ENCODE measurements at places on chromosomes 4 and X. TPM values are rescaled to one million over a fixed set of nuclear protein-coding genes. Genes with fewer than 3 reads are reported as not detected.

DNA sequence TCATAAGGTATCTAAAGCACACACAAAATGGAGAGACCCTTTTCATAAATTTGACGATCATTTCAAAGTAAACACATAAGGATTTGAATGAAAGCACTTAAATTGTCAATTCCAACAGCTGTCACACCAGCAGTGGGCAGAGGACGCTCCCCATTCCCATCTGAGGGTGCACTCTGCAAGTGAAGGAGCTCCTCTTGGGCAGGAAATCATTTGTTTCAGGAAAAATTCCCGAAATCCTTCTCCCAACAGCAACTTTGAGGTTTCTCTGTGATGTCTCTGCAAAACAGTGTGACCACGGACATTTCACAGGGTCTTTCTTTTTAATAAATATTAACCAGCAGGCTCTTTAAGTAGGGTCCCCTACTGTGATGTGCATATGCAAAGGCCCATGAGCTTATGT lies 111.0 kb downstream of the EPHA5 start:
- peak; percentile 61 for DNase-seq

- DNase-seq: peak; percentile 67
These were observed 4.7 kb downstream of the SRPX2 start for GRCh38 chrX:100648458-100649417.

GRCh38 chrX:30888526-30889146 lies 418 bp downstream of the TAB3 start:
- DNase-seq: peak; percentile 23

DNA sequence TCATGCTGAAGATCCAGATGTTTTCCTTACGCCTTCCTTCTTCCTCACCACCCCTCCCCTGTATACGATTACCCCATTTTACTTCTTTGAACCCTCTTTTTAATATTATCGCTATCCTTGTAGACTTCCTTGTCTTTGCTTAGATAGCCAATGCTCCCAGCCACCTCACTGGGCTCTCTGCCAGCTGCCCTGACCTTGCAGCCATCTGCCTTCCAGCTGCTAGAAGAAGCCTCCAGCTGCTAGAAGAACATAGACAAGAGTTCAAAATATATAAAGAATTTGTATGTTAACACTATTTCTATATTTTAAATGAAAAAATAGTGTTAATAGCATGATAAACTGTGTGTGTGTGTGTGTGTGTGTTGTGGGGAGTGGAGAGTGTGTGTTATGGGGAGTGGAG lies 374.7 kb downstream of the ANKRD50 start:
- DNase-seq: peak; percentile 42

DNA sequence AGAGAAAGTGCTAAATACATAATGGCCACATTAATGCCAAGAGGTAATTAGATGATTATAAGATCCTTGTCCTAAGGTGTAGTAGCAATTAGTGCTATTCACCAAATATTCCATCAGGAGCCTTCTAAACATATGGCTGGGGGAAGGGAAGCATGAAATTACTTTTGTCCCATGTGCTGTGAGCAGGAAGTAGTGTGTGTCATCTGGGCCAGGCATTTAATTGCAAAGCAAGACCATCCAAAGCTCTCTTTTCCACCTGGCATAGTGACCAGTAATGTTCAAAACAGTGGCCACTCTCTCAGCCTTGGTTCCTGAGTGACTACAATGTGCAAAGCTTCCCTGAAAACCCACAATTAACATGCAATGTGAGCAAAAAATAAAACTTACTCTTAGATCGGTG lies 144.2 kb upstream of the FAM241A start:
- no peak for DNase-seq

GRCh38 chr4:26692014-26692726 lies 108.3 kb downstream of the TBC1D19 start:
- DNase-seq: no peak

- DNase-seq: no peak
These were observed 20.9 kb downstream of the HNRNPD start for GRCh38 chr4:82352825-82353366.

GRCh38 chr4:190014771-190015537 lies 12.1 kb downstream of the FRG2 start:
- DNase-seq: no peak

- no peak for DNase-seq
These were observed 124.9 kb upstream of the ZCCHC13 start for GRCh38 chrX:74179071-74179470.

GRCh38 chr4:90137555-90137954 lies 10.4 kb downstream of the CCSER1 start:
- peak; percentile 57 for DNase-seq

DNA sequence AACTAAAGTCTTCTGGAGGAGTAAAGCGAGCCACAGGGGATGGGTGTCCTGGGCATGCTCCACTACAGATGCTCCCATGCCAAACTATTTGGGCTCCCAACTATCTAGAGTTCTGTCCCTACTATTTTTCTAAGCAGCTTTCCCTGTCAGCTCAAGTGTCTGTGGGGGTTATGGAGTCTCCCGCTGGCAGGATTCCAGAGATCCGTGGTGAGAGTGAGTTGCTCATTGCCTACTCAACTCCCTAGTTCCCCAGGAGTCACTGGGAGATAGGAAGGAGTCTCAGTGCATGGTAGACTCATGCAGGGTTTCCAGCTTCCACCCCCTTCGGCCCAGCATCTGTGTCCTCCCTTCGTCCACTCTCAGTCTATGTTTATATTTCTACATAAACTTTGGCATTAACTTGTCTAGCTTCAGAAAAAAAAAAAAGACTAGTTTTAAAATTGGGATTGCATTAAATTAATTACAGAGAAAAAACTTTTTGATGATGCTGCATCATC lies 55.1 kb upstream of the INPP4B start:
- DNase-seq: peak; percentile 38

GRCh38 chrX:22699581-22700091 lies 300.1 kb upstream of the DDX53 start:
- peak; percentile 53 for DNase-seq

GRCh38 chr4:169818063-169818679 lies 60.4 kb upstream of the HPF1 start:
- DNase-seq: no peak

DNA sequence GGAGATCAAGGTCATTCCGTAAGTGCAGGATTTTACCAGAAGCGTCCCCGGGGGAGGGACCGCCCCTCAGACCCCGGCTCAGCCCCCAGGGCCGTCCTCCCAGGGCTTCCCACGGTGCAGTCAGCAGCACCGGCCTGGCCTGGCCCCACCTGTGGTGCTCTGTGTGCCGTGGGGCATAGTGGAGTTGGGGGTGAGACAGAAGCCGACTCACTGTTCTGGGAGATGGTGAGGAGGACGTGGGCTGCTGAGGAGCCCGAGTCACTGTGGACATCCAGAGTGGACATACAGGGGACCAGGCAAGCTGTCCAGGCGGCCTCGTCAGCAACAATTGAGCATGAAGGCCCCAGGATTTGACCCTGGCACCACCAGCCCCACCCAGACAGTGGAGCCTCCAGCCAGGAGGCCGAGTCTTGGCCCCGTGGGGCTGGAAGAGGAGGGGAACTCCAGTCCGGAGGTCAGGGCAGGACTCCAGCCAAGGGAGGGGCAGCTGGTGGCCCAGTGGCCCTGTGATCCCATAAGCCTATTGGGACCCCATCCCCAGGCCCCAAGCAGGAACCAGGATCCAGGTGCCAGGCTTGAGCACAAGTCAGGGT lies 19.1 kb downstream of the ATP5ME start:
- DNase-seq: no peak

GRCh38 chrX:130296743-130297142 lies 28.0 kb upstream of the ZNF280C start:
- no peak for DNase-seq

DNA sequence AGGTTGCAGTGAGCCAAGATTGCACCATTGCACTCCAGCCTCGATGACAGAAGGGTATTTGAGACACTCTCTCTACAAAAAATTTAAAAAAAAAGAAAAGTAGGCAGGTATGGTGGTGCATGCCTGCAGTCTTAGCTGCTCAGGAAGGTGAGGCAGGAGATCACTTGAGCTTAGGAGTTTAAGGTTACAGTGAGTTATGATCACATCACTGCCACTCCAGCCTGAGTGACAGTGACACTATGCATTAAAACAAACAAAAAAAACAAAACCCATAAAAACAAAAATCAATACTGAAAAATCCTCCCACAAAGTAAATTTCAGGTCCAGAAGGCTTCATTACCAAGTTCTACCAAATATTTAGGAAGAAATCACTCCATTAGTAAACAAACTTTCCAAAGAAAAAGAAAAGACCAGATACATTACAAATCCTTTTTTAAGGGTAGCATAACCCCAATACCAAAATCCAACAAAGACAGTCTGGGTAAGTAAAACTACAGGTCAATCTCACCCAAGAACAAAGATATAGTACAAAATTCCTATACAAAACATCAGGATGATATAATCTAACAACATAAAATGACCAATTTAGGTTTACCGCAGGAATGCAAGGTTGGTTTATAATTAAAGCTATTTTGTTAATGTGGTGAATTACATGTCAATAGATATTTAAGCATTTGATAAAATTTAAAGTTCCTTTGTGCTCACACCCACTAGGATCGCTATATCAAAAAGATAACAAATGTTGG lies 11.7 kb downstream of the NELFA start:
- DNase-seq: no peak

GRCh38 chrX:134537179-134537955 lies 77.4 kb downstream of the HPRT1 start:
- peak; percentile 60 for DNase-seq

- no peak for DNase-seq
These were observed 98.4 kb downstream of the ZAR1 start for GRCh38 chr4:48588230-48589097.

DNA sequence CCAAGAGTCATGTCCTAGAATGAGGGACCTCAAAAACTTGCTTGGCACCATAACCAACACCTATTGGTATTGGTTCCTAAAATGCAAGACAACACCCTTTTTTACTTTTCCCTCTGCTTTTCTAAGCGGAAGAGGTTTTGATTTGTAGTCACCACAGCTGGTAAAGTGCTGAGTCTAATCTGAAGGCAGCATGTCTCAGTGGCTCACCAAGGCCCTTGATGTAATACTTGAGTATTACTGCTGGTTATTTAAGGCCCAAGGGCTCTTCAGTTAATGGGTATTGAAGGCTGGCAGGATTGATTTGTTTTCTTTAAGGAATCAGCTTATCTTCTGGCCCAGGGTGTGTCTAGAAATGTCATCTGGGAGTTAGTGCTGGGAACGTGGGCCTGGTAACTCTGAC lies 735.1 kb downstream of the GLUD2 start:
- DNase-seq: no peak

GRCh38 chr4:17702641-17703040 lies 78.8 kb downstream of the FAM184B start:
- DNase-seq: no peak

- peak; percentile 30 for DNase-seq
These were observed 176.2 kb downstream of the MID1 start for GRCh38 chrX:10444204-10444603.

- peak; percentile 16 for DNase-seq
These were observed 11.7 kb upstream of the PTPN13 start for GRCh38 chr4:86582410-86582809.

DNA sequence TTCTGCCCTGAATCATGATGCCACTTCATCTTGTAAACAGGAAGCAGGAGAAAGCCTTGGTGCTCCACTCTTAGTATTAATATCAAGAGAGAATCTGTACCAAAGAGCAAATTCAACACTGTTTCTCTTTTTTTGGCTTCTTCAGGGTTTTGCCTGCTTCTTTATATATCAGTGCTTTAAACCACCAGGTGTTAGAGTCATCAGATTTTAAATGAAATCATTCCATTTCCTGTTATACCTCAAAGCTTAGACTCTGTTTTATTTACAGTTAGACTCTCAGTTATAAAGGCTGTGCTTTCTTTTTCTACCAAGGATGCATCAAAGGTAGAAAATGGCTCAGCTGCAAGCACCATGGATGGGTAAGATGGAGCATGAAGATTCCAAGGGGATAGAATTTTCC lies 350.9 kb downstream of the CAMK2D start:
- no peak for DNase-seq

DNA sequence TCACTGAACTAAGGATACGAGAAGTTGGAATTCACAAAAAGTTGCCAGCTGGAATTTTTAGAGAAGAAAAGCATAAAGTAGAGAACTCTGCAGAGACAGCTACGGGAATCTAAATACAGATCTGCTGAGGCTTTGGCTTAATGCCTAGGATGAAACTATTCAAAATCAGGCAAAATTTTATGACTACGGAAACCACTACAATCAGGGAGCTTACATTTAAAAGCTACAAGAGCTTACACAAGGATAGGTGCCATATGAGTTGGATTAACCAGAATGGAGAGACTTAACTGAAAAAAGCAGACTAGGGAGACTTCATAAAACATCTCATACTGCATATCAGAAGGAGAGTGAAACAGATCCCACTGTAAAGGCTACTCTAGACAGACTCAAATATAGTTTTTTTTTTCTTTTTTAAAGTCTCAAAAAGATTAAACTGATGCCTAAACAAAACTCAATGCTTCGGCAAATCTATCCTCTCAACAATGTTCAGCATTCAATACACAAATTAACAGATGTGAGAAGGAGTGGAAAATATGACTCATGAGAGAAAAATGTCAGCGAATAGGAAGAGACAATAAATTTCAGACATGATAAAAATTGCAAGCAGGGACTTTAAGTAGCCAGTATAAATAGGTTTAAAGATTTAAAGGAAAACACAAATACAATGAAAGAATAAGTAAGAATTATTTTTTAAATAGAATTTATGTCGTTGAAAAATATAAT lies 586.1 kb downstream of the FSTL5 start:
- DNase-seq: peak; percentile 1

DNA sequence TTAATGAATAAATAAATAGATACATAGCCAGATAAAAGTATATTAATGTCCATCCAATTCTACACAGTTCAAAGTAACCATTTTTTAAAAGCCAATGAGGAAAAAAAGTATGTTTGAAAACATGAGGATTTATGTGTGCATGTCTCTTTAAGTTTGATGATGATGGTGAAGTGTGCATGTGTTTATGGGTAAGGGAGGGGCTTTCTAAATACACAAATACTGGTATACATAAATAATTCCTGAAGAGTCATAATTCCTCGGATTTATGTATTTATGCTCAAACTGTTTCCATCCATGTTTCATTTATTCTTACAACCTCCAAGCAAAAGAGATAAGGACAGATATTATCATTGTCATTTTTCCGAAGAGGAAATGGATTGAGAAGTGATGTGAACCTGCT lies 75.4 kb downstream of the ENOX2 start:
- DNase-seq: no peak

- DNase-seq: peak; percentile 87
These were observed 51.8 kb upstream of the JADE1 start for GRCh38 chr4:128757712-128758111.

DNA sequence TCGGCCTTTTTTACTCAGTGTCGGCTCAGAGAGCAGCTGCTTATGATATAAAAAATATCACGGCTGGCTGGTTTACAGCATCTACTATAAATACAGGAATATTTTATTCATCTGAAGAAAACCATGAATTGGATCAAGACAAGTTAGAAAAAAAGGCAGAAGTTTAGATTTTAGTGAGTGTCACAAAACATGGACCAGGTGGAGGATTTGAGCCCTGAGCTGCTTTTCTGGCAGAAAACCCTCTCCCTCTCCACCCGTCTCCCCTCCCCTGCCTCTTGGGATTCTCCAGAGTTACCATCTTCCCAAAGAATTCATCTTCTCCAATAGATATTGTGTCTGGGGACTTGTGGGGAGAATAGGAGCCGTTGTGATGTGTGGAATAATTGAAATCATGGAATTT lies 142.8 kb upstream of the RAI2 start:
- DNase-seq: no peak

Gene SLC26A1
- total RNA-seq: not detected

Gene VCX3B
- not detected for total RNA-seq

Gene SGMS2
- total RNA-seq: 4.1 TPM

Gene LNX1
- 3.3 TPM for total RNA-seq

Gene STARD8
- total RNA-seq: 9.2 TPM

Gene PAK3
- 5.2 TPM for total RNA-seq

Gene FOXR2
- not detected for total RNA-seq

Gene IGFBP7
- total RNA-seq: 2.3 TPM

Gene FAM133A
- not detected for total RNA-seq

Gene GAGE12J
- total RNA-seq: not detected

All from SJCRH30 (cell line).